ENCODE measurements at places on chromosomes 2 and 18.

- DNase-seq, result no peak
These were observed 32.5 kb upstream of the SDC1 start for GRCh38 chr2:20257411-20257810.

GRCh38 chr18:635171-635570 is 22.3 kb upstream of the TYMS start:
- no peak for DNase-seq

- DNase-seq, result no peak
These were observed 6.3 kb downstream of the NMS start for GRCh38 chr2:100476606-100477005.

DNA sequence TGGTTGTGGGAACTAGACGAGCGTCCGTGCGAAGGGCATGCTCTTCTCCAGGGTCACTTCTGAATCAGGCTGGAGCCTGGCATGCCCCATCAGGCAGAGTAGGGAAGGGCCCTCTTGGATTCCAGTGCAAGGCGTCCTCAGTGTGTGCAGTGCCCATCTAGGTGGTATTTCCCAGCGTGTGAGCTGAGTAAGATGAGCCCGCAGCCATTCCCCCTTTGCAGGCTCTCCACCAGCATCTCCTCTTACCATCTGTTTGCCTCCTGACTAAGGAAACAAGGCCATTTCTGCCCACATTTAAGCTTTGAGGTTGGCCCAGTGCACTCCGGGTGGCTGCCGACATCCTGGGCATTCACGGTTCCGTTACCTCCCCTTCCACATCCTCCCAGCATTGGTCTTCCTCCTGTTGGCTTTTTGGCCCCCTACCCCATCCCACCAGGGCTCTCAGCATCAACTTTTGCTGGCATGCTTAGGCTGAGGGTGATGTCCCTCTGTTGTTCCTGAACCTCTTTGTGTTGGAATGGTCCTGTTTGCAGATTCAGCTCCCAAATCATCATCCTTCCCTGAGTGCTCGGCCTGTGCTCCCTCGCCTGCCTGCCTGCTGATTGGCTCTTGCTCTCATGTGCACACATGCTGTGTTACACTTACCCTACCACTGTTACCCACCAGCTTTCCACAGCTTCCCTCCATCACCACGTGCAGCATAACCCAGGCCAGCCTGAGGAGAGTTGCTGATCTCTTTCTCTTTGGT is 11.8 kb downstream of the CEP68 start:
- DNase-seq, result no peak

DNA sequence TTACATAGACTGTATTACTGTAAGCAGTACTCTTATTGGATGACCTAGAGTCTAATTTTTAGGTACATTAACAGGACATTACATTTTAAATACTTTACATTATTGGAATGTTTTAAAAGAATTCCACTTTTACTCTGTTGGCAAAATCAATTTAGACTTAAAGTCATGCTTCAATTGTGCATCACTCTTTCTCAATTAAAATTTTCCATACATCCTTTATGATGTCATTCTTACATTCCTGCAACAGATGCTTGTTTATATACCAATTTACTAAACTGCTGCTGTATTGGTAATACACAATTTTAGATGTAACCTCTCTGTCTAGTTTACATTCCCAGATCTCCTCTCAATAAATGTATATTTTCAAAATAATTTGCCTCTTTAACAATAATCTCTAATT is 440.1 kb downstream of the ZEB2 start:
- DNase-seq, result no peak

DNA sequence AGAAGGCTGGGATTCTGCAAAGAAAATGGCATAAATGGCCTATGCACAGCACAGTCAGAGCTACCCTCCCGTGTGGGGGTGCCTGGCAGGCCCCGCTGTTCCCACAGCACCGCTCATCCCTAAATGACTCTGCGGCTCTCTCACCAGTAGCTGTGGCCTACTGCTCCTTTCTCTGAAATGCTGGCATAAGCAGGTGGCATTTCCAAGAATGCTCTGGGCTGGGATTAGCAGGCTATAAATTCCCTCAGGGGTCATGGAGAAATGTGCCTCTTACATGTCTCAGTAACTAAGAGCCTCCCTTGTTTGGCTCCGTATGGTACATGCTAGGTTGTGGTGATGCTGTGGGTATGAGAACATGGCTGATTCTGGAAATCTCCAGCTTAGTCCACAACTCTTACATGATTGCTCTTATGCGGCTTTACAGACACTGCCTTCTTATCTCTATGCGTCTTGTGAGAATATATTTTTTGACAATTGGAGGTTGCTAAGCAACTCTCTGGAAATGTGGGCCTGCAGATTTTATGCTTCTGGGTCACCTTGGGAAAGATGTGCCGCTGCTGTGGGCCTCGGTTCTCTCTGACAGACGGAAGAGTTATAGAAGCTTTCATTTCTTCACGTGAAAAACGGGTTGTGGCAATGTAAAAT is 80.3 kb upstream of the GATA6 start:
- no peak for DNase-seq

DNA sequence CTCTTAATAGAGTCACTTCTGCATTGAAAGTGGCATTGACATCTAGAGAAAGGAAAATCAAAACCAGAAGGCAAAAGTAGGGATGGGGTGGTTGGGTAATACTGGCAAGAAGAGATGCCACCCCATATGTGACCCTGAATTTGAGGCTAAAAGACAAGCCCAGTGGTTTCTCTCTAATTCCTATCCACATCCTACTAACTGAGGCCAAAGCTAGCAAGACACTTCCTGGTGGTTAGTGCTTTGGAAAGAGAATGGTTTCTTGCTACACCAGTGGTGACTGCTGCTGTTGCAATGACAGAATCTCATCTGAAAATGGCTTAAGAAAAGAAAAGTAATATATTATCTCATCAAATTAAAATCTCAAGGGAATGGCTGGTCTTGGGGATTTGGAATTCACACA is 640.6 kb downstream of the EPHA4 start:
- no peak for DNase-seq
